ENCODE measurements at places on chromosomes 16 and 17.

DNA sequence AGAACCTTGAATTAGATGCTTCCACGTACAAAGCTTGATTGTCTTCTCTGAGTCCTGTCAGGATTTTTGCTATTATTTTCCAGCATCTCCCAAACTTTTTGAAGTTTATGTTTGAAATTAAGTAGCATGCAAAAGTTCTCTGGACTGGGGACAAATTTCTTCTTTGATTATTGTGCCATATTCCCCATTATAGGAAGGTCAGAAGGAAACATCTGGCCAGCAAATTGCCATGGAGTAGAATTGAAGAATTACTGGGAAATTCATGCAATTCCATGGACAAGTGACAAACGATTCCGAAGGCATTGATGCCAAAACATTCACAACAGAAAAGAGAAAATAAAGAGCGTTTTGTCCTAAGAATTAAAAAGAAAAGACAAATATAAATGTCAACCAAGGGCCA is 737.2 kb downstream of the CDH11 start:
- no peak for DNase-seq

DNA sequence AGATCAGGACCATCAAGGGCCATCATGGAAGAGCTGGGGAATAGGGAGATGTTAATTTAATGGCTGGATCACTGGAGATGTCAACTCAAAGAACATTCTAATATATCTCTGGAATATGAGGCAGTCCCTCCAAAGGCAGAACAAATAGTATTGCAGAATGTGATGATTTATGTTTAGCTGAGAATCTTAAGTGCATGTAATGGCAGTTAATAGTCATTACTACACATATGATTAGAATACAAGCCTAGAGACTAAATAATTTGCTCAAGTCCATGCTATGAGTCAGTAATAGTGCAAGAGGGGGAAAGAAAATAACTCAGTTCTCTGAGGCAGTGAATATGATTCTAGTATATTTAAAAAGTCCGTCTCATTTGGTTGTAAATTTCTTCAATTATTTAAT is 32.3 kb downstream of the SNTB2 start:
- no peak for DNase-seq

DNA sequence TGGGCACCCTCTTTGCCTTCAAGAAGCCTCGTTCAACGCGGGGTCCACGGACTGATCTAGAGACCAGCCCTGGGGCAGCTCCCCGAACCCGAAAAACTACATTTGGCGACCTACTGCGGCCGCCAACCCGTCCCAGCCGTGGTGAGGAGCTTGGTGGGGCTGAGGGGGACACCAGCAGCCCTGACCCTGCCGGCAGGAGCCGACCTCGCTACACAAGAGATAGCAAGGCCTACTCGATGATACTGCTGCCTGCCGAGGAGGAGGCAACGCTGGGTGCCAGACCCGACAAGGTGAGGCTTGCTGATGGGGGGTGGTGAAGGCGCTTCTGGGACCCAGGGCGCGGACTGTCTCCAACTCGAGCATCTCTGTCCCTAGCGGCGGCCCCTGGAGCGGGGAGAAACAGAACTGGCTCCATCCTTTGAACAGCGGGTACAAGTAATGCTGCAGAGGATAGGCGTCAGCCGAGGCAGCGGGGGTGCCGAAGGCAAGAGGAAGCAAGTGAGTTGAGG is 5.6 kb downstream of the ACD start:
- no peak for DNase-seq

DNA sequence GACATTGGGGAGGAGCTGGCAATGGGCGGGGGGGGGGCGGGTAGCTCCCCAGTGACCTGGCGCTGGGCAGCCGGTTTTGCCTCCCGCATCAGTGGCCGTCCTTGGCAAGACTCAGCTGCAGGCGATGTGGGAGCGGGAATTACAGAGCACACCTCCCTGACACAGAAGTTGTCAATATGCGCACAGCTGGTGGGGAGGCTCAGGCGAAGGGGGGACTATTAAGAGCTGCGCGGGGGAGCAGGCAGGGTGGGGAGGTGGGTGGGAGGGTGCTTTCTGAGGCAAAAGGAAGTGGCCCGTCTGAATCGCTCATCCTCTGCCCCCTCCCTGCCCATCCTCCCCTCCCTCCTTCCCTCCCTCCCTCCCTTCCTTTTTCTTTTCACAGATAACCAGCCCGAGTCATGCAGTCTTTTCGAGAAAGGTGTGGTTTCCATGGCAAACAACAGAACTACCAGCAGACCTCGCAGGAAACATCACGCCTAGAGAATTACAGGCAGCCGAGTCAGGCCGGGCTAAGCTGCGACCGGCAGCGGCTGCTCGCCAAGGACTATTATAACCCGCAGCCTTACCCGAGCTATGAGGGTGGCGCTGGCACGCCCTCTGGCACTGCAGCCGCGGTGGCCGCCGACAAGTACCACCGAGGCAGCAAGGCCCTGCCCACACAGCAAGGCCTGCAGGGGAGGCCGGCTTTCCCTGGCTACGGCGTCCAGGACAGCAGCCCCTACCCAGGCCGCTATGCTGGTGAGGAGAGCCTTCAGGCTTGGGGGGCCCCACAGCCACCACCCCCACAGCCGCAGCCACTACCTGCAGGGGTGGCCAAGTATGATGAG is 44.0 kb downstream of the SREBF1 start:
- peak; percentile 76 for DNase-seq

- DNase-seq: peak; percentile 73
Measured at GRCh38 chr17:49861150-49861884, 13.4 kb upstream of the TAC4 start.

- DNase-seq: no peak
Measured at GRCh38 chr17:15900871-15901270, 44.1 kb upstream of the ADORA2B start.

GRCh38 chr16:53773150-53773846 is 69.3 kb downstream of the FTO start:
- no peak for DNase-seq

DNA sequence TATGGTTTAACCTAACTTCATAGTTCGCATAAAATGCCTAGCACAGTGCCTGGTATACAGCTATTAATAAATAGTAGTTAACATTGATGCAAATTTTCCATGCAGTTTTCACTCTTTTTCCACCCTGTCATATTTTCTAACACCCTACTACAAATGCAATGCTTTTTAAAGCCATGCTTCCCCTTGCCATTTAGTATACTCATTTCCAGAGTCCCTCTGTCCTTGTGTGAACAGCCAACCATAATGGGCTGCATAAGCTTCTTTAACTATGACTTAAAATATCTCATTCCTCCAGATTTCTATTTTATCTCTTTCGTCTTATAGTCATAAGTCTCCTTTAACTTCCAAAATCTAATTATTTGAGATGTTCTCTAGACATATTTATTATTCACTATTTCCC is 284.1 kb downstream of the GRIN2A start:
- no peak for DNase-seq
